Bone marrow (tissue), 2 donors: ENCODE measurements at places on chromosomes 11 and 22.

DNA sequence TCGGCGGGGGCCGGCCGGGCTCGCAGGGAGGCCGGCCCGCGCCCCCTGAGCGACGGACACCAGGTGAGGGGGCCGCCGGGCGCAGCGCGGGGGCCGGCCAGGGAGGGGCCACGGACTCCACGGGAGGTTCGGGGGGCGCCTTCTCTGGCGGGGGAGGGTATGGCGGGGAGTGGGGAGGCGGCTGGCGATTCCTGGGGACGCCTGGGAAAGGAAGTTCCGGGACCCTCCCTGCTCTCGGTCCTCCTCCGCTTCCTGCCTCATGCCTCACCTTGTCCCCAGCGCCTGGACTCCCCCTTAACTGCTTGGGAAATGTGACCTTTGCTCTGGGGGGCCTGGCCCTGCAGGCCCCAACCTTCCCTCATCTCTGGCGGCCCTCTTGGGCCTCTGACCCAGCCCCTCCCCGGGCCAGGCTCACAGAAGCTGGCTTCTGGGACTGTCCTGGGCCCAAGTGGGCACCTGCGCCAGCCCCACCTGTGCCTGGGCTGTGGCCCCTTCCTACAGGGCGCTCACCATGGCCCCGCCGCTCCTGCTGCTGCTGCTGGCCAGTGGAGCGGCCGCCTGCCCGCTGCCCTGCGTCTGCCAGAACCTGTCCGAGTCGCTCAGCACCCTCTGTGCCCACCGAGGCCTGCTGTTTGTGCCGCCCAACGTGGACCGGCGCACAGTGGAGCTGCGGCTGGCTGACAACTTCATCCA lies 516 bp downstream of the LRFN4 start:
- DNase-seq: no peak

GRCh38 chr11:12261551-12261950 lies 115.8 kb upstream of the PARVA start:
- no peak for DNase-seq

DNA sequence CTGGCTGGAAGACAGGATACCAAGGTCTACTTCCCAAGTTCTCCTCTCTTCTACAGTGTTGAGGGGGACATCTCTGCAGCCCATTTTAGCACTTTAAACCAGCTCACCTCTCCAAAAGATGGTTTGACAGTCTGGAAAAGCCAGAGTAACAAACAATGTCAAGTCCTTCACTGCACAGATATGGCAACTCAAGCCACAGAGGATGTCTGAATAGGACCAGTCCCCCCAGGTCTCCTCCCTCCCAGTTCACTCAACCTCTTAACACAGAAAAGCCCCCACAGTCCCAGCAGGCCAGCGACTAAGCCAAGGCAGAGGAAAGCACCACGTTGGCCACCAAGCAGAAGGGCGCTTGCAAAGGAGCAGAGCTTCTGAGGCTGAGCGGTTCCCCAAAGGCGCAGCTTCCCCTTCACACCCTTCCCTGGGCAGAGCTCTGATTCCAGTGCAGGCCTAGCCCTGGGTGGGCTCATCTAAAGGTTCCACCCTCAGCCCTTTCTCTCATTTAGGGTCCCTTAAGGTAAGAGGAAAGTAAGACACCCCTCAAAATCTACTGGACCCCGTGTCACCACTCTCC lies 62.7 kb downstream of the PAK1 start:
- DNase-seq: no peak

DNA sequence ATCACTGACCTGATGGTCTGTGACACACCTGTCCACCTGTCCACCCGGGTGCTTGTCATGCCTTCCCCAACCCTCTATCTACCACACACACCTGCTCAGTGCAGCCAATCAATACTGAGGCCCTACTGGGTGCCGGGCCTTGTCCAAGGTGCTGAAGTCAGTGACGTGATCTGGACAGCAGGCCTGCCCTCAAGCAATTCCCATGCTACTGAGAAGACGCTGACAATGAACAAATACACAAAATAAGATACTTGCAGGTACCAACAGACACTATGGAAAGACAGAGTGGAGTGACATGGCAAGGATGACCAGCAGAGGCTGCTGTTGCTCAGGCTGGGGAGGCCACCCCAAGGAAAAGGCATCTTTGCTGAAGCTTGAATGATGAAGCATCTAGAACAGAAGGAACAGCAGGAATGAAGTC lies 21.2 kb downstream of the PLAAT3 start:
- DNase-seq: no peak

DNA sequence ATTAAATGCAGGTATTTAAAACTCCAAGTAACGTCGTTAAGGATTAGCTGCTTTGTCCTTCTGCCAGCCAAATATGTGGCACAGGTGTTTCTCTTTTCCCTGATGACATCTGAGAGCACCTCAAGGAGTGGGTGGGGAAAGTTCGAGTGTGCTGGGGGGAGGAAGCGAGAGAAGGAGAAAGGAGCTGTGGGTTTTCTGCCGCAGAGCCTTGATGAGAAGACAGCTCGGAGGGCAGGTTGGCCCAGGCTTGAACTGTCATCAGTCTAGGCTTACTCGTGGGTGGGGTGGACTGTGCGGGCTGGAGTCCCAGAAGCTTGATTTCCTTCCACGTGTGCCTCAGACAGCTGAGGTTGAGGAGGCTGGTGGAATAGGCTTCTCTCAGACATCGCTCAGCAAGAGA lies 15.2 kb upstream of the SORL1-AS1 start:
- no peak for DNase-seq

DNA sequence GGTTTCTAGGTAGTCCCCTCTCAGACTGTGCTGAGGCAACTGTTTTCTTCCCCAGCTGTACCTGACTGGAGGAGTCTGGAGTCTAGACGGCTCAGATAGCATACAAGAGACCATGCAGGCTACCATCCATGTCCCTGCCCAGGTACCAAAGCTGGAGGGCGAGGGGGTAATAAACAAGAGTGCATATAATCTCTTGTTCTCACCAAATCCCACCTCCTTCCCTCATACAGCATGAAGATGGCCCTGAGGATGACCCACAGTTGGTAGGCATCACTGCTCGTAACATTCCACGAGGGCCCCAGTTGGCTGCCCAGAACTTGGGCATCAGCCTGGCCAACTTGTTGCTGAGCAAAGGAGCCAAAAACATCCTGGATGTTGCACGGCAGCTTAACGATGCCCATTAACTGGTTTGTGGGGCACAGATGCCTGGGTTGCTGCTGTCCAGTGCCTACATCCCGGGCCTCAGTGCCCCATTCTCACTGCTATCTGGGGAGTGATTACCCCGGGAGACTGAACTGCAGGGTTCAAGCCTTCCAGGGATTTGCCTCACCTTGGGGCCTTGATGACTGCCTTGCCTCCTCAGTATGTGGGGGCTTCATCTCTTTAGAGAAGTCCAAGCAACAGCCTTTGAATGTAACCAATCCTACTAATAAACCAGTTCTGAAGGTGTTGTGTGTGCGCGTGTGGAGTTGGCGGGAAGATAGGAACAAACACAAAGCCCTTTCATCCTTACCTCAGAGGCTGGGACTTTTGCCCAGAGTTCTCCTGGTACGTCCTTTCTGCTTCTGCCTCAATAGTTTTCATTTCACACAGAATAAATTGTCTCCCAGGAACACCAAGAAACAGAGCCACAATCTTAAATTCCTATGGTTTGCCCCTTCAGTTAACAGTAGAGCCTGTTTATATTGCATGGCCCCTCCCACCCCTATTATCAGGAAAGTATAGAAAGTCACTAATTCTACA lies 8.5 kb downstream of the HMBS start:
- no peak for DNase-seq

GRCh38 chr11:110172468-110173065 lies 79.4 kb downstream of the ZC3H12C start:
- DNase-seq: no peak

DNA sequence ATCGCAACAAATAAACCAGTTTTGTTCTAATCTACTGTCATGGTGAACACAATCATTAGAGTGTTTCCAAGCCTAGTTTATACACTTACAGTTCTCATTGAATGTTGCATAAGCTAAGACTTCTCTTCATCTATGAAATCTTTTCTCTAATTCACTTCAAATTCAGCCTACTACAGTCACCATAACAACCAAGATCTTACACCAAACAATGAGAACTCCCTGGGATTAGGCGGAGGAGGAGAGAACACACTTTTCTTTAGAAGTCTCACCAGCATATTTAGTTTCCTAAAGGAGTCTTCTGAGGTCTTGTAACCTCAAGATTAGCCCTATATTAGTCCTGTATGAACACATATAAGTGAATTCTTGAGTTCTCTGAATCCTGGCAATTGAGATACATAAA lies 1889.7 kb downstream of the LRRC4C start:
- DNase-seq: no peak

GRCh38 chr11:128903248-128904061 lies 12.3 kb downstream of the KCNJ5 start:
- DNase-seq: peak; percentile 36

DNA sequence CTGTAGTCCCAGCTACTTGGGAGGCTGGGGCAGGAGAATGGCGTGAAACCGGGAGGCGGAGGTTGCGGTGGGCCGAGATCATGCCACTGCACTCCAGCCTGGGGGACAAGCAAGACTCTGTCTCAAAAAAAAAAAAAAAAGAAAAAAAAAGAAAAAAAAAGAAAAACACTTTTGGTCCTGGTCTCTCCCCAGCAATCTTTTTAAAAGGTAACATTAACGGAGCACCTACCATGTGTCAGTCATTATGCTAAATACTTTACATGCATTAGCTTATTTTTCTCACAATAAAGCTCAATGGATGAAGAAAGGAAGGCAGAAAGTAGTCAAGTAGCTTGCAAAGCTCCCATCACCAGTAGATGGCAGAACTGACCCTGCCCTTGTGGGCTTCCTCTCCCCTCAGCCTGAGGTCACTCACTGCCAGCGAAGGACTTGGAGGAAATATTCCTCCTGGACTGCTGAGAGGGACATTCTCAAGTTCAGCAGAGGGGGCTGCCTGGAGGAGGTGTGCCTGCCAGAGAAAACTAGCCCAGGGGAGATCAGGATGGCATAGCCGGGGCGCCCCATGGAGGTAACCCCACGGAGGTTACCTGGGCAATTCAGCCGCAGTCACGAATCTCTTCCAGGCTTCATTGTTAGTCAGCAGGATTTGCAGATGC lies 15.5 kb downstream of the APOL3 start:
- peak; percentile 21 for DNase-seq

- no peak for DNase-seq
Measured at GRCh38 chr11:103927535-103927934, 108.9 kb upstream of the DDI1 start.

DNA sequence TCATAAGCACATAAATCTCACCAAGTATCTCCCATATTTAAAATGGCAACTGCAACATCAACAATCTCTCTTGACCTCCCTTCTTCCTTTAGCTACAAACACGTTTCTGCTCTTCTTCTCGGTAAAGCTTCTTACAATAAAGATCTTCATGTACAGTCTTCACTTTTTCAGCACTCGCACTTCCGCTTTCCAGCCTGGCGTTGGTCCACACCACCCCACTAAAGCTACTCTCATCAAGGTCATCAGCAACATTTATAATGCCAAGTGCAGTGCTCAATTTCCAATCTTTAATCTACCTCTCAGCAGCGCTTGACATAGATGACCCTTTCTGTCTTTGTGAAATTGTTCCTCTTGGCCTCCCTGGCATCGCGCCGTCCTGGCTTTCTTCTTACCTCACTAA lies 33.6 kb downstream of the NTM start:
- DNase-seq: no peak

DNA sequence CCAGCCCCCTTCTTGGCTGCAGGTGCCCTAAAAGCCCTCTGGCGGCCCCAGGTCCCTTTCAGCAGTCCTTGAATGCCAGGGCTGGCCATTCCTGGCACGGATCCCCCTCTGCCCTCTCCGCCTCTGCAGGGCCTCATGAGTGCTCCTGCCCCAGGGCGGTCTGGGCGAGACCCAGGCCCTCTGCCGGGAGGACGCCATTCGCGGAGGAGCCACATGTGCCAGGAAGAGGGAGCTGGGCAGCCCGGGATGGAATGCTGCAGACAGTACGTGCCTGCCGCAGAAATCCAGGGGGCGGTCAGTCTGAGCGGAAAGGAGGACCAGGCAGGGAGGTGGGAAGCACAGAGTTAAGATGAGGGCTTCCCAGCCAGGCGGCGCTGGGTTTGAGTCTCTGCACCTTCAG lies 2.8 kb downstream of the CABP7 start:
- no peak for DNase-seq

DNA sequence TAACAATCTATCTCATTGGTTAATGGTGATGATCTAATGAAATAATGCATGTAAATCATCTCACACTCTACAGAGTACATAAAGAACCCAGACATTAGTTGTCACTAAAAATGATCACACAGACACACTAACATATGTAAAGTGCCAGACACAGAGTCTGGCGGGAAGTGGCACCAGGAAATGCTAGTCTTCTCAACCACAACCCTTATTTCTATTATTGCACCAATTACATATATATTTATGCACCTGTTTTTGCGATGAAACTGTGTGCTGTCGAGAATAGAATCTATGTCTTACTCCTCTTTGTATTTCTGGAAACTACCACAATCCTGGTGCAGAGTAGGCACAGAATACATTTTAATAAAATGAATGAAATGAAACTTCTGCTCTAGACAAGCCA lies 25.9 kb upstream of the POU2AF3 start:
- DNase-seq: no peak

GRCh38 chr11:32561835-32562234 lies 21.8 kb upstream of the EIF3M start:
- no peak for DNase-seq

- DNase-seq: no peak
Measured at GRCh38 chr22:38310518-38311322, 6.5 kb downstream of the CSNK1E start.

GRCh38 chr11:48017831-48018527 lies 37.6 kb downstream of the PTPRJ start:
- DNase-seq: no peak

DNA sequence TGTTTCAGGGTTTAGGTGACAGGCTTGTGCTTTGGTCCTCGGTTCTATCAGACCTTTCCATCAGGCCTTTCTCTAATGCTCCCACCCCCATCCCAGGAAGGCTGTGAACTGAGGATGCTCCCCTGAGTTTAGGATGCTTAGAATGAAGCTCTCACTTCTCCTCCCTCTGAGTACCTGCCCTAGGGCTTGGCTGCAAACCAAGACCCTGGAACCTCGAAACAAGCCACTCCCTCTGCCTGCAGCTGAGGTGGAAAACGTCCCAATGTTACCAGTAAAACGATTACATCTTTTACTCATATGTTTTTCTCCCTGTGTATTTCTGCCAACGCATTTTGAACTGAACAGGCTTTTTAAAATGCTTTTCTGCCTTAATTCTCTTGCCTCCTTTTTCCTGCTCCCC lies 54.5 kb upstream of the BMAL1 start:
- no peak for DNase-seq
